Stimulated activated CD4-positive, alpha-beta T cell treated with anti-CD3 and anti-CD28 coated beads, Interleukin-1b, Interleukin-23, amount 100 ng/mL, for 1 hour (primary cell): ENCODE measurements at places on chromosomes 1 and 21.

DNA sequence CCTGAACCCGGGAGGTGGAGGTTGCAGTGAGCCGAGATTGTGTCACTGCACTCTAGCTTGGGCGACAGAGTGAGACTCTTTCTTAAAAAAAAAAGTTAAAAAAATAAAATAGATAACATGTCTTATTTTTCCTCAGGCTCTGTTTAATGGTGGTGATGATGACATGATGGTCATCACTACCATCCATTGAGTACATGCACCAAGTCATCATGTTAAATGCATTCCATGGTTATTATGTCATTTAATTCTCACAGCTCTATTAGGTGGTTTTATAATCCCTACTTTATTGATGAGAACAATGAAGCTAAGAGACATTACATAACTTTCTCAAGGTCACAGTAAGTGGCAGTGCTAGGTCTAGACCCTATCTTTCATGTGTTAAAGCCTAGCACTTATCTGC lies 34.4 kb upstream of the MAB21L3 start:
- no peak for DNase-seq

DNA sequence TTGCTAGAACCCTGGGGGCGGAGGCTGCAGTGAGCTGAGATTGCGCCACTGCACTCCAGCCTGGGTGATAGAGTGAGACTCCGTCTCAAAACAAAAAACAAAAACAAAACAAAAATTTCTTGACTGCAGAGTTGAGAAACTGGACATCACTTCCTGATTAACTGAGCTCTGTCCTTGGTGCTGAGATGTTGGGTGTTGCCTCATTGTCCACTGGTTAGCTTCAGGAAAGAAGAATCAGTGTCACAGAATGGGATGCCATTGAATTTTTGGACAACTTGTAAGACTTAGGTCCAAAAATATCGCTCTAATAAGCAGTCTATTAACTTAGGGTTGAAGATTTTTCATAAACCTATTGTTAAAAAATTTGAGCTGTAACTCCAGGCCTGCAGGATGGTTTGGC lies 23.8 kb upstream of the KCNA10 start:
- DNase-seq: no peak

- DNase-seq: no peak
Observed at GRCh38 chr1:67675800-67676199, 9.2 kb upstream of the GADD45A start.

DNA sequence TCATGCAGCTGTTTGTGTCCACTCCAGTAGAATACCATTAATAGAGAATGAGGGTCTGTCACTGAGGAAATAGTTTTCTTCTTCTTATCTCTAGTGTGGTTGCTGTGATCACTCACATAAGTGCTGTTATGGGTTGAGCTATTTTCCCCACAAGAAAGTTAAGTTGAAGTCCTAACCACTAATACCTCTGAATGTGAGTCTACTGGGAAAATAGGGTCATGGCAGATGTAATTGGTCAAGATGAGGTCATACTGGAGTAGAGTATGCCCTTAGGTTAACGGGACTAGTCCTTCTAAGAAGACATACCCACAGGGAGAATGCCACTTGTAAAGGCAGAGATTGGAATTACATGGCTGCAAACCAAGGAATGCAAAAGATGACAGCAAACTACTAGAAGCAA lies 70.5 kb upstream of the COL24A1 start:
- no peak for DNase-seq
